ENCODE measurements at places on chromosomes 13 and 19. TPM values are rescaled to one million over a fixed set of nuclear protein-coding genes. Genes with fewer than 3 reads are reported as not detected.

The MAST1 gene
- total RNA-seq, result 0.37 TPM

The SPACA4 gene
- not detected for total RNA-seq

The LATS2 gene
- total RNA-seq, result 30.9 TPM

The TJP3 gene
- total RNA-seq, result 0.32 TPM

The CEBPA gene
- total RNA-seq, result 41.8 TPM

The DGKH gene
- total RNA-seq, result 4.0 TPM

The CFD gene
- 277 TPM for total RNA-seq

DNA sequence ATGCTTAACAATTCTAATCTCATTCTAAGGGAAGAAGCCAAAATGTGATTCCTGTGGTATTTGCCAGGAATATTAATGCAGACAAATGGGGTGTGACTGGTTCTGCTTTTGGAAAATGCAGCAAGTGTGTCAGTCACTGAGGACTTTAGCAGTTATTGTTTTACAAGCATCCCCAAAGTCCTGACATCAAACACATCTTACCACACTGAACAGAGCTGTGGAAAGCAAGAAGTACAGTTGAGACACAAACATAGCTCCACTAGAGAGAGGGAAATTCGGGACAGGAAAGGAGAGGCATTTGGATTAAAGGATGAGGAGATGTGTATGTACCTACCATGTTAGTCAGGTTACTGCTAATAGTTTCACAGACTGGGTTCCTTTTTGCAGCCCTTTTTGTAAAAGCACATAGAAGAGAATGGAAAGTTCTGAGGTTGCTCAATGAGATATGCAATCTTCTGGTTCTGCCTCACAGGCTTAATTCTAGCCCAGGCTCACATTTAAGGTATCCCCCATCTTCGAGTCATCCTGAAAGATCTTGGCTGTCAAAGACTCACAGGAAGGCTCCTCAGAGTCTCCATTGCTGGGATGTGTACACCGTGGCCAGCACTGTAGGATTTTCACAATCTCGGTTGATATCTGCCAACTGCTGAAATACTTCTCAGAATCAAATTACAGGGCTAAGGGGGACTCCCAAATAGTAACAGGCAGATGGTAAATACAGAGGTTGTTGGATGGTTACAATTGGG lies 316.6 kb downstream of the DNAJC15 start:
- DNase-seq, result no peak

DNA sequence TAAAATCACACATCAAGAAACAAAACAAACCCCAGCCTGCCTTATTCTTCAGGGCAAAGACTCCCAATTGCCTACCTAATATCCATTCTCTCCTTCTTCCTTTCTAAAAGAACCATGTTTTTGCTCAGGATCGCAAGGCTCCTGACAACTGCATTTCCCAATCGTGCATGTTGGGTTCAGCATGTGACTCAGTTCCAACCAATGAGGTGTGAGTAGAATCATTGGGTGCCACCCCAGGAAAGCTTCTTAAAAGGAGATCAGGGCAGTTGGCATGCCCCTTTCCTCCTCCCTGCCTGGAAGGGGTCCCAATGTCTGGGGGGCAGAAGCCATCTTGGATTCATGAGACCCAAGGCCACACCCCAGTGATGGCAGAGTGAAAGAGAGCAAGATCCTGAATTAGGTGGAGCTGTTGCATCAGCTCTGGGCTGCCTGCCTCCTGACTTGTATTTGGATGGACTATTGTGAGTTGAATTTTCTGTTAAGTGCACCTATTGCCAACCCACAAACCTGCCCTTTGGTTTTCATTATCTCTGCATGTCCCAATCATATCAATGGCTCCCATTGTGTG lies 26.0 kb upstream of the UBAC2 start:
- no peak for DNase-seq

DNA sequence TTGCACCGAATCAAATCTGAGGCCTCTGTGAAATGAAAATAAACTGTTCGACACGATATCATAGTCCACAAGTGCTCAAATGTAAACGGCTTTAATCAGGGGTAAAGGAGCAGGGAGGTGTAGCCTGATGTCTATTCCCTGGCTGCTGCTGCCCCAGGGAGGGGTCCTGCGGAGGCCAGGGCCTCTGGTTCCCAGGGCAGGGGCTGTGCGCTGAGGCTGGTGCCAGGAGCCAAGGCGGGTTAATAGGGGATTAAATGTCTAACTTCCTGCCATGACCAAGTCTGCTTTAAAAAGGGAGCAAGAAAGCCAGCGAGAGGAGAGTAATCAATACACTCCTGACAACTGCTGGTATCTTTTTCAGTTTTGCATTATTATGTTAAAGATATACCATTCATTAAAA lies 59.4 kb downstream of the ZNF536 start:
- no peak for DNase-seq

DNA sequence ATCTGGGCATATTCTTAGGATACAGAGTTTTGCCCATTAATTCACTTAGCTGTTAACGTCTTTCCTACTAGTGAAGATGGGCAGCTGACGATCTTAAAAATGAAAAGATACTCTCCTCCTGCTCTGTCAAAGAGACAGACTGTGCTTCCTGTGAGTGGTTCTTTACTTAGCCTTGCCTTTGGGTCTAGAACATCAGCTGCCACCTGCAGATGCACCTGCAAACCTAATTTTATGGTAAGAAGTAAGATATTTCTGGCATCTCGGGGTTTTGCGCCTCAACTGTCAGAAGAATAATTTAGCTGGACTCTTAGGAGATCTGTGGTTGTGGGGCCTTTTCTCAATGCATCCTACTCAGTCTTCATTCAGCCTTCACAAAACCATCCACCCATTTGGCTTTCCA lies 36.2 kb downstream of the TRPC4 start:
- DNase-seq, result no peak

GRCh38 chr13:93413972-93414717 lies 187.5 kb downstream of the GPC6 start:
- DNase-seq, result no peak

DNA sequence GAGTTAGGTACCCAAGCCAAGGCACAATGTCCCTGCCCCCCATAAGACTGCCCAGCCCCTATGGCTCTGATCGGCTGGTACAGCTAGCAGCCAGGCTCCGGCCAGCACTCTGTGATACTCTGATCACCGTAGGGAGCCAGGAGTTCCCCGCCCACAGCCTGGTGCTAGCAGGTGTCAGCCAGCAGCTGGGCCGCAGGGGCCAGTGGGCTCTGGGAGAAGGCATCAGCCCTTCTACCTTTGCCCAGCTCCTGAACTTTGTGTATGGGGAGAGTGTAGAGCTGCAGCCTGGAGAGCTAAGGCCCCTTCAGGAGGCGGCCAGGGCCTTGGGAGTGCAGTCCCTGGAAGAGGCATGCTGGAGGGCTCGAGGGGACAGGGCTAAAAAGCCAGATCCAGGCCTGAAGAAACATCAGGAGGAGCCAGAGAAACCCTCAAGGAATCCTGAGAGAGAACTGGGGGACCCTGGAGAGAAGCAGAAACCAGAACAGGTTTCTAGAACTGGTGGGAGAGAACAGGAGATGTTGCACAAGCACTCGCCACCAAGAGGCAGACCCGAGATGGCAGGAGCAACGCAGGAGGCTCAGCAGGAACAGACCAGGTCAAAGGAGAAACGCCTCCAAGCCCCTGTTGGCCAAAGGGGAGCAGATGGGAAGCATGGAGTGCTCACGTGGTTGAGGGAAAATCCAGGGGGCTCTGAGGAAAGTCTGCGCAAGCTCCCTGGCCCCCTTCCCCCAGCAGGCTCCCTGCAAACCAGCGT lies 3.0 kb upstream of the KMT2B start:
- no peak for DNase-seq

DNA sequence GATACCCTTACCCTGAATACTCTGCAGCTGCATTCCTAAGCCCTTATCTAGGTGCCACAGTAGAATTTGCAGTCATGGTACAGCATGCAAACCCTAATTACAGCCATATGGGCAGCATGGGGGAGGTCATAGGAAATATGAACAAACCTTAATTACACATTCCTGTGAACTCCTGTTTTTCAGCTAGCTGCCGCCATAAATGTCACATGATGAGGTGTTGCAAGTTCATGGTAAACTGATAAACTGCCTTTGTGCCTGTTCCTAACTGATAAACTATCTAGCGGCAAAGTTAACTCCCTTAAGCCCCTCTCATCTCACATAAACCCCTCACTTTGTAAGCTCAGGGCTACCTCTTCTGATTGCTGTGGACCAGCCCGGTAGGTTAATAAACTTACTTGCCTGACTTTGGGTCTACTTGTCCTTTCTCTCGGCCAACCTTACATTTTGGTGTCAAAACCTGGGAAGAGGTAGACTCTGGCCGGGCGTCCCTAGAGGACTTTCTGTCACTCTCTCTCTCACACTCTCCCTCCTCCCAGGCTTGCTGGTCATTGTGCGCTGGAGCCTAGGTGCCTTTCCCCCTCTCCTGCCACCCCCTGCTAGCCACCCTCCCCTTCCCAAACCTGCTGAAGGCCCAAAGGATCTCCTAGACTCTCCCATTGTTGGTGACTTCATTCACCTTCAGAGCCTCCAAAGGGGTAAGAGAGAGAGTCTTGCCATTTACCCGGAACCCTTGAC lies 43.3 kb downstream of the ZNF93 start:
- DNase-seq, result no peak

- DNase-seq, result no peak
Observed at GRCh38 chr13:46662690-46663089, 109.7 kb downstream of the LRCH1 start.

- no peak for DNase-seq
Observed at GRCh38 chr19:31257426-31258130, 91.7 kb downstream of the TSHZ3 start.

- no peak for DNase-seq
Observed at GRCh38 chr19:2064395-2064787, 13.3 kb upstream of the MKNK2 start.

DNA sequence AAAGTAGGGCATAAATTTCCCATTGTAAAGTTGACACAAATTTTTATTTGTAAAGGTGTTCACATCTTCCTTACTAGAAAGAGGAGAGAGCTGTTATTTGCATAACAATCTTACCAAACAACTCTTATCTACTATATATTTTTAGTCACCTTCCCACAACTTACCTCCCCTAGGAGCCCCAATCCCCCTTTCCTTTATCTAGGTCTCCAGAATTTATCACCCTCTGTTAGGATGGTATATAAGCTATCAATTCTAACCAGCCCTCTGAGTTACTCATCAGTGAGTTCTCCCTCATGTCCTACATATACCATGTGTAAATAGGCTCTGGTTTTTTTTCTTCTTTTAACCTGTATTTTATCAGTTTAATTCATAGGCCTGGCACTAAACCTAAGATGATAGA lies 62.2 kb downstream of the DCT start:
- no peak for DNase-seq

GRCh38 chr19:7654401-7654800 lies 14.4 kb upstream of the RETN start:
- DNase-seq, result no peak

DNA sequence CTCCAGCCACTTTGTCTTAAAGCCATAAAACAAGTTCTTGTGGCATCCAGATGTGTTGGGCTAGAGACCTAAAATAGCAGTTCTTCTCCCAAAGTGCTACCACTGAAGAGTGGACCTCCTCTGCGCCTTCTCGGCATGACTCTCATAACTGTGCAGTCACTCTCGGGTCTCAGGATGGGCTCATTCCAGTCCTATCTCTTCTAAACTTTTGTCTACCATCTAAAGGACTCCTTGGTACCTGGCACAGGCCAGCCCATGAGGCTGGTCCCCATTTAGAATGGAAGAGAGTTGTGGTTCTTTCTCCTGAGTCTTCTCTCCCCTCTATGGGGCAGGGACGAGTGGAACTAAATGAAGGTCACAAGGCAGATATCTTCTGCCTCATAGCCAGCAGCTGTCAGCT lies 272.0 kb upstream of the TMTC4 start:
- no peak for DNase-seq

Data from left cardiac atrium (tissue), 4 donors.